WERI-Rb-1 (cell line): ENCODE measurements at places on chromosomes 12 and 14.

- peak; percentile 26 for DNase-seq
Measured at GRCh38 chr12:104132351-104132956, 5.6 kb downstream of the NFYB start.

DNA sequence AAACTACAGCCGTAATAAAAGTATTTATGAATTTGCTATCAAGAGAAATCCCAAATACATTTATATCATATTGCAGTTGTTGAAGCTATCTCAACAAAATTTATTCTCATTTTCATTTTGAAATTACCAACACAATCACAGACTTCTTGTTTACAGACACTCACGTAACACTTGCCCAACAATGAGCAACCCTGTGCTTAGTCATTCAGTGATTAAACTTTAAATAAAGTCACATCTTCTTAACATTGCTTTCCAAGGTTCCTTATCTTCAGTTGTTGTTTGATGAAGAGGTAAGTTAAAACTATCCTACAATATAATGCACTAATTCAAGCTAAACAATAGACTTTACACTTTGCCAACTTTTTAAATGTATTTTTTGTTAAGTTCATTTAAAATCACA lies 601.8 kb downstream of the SLC16A7 start:
- no peak for DNase-seq

DNA sequence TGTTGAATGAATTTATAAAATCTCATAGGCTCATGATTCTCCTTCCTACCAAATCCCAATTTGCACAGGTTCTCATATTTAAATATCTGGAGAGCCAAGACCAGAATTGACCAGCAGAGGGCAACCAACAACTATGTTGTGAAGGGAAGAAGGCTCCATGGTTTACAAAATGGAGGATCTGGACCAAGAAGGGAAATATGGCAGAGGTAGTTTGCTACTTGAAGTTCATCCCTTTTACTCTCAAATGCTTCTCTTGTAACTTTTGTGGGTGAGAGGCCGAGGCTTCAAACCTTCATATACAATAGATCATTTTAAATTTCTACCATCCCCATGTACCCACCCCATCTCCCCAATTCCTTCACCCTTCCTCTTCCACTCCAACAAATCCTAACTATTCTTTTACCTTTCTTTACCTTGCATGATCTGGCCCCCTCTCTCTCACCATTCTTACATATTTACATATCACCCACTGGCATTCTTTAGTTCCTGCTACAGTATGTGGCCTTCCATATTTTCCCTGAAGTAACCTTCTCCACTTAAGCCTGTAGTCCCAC lies 3.8 kb upstream of the SMARCC2 start:
- peak; percentile 78 for DNase-seq

- DNase-seq, result no peak
Measured at GRCh38 chr14:94346841-94347240, 23.7 kb upstream of the SERPINA6 start.

- no peak for DNase-seq
Measured at GRCh38 chr14:99247101-99247729, 24.8 kb downstream of the BCL11B start.

- DNase-seq, result no peak
Measured at GRCh38 chr12:58593557-58594304, 326.6 kb downstream of the LRIG3 start.

DNA sequence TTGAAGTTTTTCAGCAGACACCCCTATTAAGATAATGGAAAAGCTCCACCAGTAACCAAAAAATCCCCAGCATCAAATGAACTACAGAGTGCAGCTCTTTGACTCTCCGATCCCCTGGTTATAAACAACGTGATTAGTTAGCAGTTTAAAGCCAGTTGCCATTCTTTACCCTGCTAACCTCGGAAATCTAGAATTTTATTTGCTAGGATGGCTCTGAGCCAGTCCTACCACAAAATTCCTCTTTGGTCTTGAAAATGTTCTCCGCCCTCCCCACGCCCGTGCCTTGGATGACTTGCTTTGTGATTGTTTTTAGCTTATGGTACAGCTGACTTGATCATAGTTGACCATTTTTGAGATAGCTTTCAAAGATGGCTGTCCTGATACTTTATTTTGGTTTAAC lies 1.2 kb downstream of the KLHDC2 start:
- DNase-seq, result no peak

GRCh38 chr12:132055535-132056096 lies 88.5 kb downstream of the DDX51 start:
- DNase-seq, result no peak
